ENCODE measurements at places on chromosomes 16 and 17. TPM values are rescaled to one million over a fixed set of nuclear protein-coding genes. Genes with fewer than 3 reads are reported as not detected.

The STX1B gene
- 1.5 TPM for total RNA-seq

DNA sequence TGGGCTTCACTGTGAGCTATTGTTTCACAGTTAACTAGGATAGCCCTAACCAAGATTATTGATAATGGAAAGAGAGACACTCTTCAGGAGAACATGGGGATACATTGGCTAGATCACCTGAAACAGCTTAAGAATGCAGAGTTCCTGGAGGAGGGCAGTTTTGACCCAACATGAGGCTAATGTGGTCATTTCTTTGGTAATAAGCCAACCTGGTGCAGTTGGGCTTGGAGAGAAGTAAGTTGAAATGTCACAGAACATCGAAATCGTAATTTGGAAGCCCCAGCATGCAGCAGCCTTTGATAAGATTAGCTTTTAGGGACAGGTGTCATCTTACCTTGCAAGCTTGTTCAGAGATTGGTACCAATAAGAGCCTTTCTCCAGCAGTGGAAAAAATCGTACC is 556.6 kb upstream of the GOT2 start:
- no peak for DNase-seq

The CNGB1 gene
- not detected for total RNA-seq

- DNase-seq = no peak
Measured at GRCh38 chr16:9778849-9779248, 403.4 kb downstream of the GRIN2A start.

DNA sequence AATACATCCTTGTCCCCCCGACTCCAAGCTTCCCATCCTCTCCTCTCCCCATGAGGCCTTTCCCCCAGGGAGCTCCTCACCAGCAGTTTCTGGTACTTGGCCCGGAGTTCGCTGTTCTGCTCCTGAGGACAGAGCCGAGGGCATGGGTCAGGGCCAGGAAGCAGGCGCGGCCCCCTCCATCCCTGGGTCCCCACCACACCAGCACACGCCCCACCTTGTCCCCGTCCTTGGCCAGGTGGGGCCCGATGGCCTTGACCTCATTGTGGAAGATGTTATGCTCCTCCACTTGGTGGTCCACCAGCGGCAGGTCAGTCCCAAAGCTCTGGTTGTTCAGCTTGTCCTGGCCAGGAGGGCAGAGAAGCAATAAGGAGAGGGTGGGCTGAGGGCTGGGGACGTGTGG is 36.2 kb downstream of the PPL start:
- no peak for DNase-seq

DNA sequence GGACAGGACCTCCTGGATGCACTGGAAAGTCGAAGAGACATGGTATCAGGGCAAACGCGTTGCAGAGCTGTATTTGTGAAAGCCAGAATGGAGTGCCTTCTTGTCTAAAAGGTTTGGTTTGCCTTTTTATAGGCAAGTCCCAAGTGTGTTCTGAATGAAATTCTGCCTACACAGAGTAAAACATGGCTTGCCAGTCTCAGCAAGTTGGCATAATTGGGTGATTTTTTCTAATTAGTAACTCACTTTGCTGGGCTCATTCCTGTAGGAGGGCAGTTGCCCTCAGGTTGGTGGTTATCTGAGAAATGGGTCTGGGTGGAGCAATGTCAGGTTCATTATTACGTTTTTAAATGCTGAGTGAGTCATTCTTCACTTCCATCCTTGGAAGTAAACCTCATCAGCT is at the start of gene KRT25:
KRT25 (minus strand) TSS at position 101 of the 400 bp plus-strand sequence; CDS start at position 41, 60 bp downstream.
- no peak for DNase-seq

GRCh38 chr17:55540414-55541091 is 29.3 kb upstream of the SMIM36 start:
- no peak for DNase-seq

- no peak for DNase-seq
Measured at GRCh38 chr17:73787076-73788059, 143.1 kb upstream of the SDK2 start.

DNA sequence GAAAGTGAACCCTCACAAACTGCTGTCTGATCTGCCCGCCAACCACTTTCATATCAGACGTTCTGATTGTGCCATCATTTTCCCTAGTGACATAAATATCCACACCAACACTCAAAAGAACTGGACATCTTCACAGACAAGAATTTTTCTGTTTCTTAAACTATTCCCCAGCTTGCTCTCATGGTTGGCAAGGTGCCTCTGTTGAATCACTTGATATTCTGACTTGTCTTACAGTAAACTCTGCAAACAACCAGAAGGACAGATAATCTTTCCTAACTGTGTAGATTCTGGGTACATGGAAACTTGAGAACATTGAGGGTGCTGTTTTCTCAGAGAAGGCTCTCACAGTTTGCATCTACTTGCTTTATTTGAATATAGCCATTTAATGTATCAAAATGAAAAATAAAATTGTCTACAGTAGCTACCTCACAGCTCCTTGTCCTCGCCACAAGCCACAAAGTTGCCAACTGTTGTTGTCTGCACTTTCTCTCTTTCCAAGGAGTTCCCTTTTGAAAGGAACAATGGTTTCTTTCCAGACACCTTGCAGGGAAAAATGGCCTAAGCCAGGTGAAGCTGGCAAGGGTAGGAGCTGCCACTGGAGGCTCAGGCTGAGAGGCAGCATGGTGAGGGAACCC is 46.0 kb upstream of the ADAMTS18 start:
- no peak for DNase-seq

DNA sequence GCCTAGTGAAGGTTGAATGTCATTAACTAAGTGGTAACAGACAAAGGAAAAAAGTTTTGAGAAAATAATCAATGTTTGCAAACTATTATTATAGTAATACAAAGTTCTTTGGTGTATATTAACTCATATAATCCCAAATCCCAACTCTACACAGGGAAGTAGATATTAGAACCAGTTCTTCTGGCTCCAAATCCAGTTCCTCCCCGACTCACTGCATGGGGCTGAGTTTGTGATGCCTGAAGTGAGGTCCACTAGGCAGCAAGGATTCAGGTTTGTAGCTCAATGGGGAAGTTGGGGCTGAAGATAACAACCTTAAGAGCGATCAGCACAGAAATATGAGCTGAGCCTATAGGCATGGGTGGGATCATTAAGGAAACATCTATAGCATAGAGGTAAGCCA is 5.6 kb upstream of the SYNRG start:
- DNase-seq = no peak

GRCh38 chr17:77839698-77840512 is 118.6 kb upstream of the TNRC6C start:
- no peak for DNase-seq

DNA sequence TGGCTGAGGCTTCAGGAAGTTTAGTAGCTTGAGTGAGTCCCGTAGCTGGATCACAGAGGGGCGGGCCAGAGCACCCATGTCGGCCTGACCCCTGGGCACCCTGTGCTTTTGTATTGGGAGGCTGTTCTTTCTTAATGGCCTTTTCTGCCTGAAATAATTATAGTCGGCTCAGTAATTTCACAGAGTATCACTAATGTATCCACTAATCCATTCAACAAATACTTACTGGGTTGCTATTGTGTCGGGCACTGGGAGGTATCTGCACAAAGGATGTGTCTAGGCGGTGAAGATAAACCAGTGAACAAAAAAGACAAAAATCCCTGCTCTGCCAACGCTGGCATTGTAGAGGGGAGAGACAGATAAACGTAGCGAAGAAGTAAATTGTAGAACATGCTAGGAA is 318.6 kb downstream of the FOXL1 start:
- no peak for DNase-seq

- peak; percentile 85 for DNase-seq
Measured at GRCh38 chr17:28599311-28600184, 723 bp upstream of the SPAG5 start.

DNA sequence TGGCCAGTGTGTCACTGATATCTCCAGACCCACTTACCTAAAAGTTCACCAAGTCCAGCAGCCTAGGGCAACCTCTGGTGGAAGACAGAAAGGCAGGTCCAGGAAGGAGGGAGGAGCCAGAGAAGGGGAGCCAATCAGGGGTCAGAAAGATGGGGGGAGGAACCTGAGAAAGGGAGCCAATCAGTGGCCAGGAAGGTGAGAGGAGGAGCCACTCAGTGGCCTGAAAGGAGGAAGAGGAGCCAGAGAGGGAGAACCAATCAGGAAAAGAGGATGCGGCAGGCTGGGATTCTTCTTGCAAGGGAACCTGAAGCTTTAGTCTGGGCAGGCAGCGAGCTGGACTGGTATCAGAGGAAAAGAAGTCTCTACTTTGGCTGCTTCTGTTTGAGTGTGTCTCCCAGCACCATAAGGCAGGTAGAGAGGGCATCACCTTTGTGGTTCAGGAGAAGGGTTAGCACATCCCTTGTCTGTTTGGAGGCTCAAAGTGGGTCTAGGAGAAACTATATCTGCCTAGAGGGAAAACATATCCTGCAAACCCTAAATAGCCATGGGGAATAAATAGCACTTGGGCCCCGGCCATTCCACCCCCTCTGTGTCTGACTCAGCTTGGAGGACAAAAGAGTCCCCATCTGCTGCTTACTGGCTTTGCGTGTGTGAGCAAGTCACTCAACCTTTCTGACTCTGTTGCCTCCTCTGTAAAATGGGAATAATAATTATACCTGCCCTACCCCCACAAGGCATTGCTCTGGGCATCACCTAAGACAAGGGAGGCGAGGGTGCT is 43.4 kb upstream of the CRHR1 start:
- DNase-seq = no peak

- DNase-seq = no peak
Measured at GRCh38 chr16:46482895-46483294, 138.3 kb downstream of the SHCBP1 start.

GRCh38 chr16:52834736-52835465 is 217.8 kb downstream of the CHD9NB start:
- DNase-seq = no peak

DNA sequence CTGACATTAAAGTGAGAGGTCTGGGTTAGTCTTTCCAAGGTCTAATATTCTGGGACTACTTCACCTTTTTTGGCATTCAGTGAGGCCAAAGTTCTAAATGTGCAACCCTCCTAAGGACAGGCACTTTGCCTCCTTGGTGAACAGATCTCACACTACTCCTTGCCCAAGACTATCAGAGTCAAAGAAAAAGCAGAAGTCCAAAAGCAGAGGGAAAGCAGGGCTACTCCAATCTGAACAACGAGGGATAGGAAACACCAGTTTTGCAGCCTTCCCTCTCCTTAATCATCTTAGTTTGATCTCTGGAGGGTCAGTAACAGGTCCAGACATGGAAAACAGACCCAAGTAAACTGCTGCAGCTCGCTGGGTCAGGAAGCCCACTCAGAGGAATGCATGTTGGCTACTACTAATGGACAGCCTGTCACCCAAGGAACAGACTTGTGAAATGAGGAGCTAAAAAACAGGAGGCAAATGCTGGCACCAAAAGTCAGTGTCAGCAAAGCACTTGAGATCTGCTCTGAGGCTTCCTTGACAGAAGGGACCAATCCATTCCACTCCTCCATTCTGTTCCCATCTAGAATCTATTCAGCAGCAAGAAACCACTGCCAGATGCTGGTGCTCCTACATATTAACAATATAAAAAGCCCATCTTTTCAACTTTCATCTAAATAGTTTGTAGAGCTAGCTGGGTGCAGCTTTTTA is 29.9 kb downstream of the DCUN1D3 start:
- no peak for DNase-seq

DNA sequence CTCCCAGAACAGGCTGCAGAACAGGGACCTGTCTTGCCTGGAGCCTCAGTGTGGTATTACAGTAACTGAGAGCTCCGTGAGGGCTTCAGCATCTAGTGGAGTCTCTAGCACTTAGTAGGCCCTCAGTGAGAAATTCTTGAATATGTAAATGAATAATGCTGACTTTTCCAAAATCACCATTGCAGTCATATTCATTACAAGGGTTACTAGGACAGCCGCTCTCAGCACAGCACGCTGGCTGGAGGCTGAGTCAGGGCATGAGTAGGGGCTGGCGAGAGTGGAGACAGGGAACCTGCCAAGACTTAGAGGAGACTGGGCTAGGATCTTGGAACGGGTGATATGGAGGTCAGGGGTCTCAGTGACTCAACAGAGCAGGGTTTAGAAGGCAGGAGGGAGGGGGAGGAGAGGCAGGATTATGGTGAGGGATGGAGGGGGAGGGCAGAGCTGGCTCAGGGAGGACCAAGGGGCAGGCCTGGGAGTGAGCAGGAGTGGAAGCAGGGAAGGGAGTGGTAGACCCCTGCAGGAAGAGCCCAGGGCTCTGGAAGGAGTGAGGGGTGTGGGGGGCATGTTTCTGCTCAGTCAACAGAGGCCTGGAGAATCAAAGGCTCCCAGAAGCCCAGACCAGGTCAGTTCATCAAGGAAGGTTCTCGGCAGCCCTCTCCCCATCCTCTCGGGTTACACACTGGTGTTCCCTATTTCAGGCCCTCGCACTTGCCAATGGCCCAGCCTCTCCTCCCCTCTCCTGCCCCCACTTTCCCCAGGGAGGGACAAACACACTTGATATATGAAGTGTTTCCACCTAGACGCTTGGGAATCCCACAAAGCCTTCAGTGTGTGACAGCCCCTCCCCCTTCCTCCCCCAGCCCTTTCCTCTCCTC is 42.3 kb downstream of the FZD2 start:
- peak; percentile 38 for DNase-seq

- no peak for DNase-seq
Measured at GRCh38 chr17:55852734-55853133, 101.9 kb downstream of the PCTP start.

DNA sequence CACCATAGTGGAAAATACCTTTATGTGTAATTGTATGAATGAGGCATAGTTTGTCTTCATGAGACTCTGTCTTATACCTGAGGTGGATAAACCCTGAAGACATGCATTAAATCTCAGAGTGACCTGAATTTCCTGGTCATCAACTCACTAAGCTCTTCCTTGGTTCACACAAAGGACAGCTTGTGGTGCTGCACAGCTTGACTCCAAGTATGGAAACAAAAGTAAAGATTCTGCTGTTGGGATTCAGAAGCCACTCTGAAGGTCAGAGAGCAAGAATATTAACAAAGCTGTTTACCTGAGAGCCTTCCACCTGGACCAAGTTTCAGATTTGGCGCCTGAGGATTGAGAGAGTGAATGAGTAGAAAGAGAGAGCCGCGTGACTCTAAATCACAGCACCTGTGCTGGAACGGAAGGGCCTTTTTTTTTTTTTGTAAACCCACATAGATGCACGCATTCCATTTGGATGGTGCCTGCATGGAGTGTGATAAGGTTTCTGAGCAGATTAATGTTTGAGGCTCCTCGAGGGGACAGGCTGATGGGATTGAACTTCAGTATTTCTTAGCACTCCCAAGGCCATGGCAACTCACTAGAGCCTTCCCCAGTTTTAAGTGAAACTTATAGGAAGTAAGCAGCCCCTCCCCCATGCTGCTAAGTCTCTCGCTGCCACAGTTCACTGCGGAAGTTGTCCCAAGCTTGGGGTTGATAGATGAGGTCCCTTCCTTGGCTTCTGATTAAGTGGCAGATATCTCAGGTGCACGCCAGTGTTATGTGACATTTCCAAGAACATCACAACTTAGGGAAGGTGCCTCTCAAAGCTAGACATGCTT is 28.7 kb downstream of the CALB2 start:
- DNase-seq = no peak

GRCh38 chr16:72182976-72183375 is 11.0 kb upstream of the PMFBP1 start:
- no peak for DNase-seq

- DNase-seq = no peak
Measured at GRCh38 chr17:17382971-17383370, 79.8 kb downstream of the NT5M start.
